ENCODE measurements at places on chromosomes 11 and 22.
A peak's percentile ranks its signal among the peaks of the same experiment; 100 is the strongest.

DNA sequence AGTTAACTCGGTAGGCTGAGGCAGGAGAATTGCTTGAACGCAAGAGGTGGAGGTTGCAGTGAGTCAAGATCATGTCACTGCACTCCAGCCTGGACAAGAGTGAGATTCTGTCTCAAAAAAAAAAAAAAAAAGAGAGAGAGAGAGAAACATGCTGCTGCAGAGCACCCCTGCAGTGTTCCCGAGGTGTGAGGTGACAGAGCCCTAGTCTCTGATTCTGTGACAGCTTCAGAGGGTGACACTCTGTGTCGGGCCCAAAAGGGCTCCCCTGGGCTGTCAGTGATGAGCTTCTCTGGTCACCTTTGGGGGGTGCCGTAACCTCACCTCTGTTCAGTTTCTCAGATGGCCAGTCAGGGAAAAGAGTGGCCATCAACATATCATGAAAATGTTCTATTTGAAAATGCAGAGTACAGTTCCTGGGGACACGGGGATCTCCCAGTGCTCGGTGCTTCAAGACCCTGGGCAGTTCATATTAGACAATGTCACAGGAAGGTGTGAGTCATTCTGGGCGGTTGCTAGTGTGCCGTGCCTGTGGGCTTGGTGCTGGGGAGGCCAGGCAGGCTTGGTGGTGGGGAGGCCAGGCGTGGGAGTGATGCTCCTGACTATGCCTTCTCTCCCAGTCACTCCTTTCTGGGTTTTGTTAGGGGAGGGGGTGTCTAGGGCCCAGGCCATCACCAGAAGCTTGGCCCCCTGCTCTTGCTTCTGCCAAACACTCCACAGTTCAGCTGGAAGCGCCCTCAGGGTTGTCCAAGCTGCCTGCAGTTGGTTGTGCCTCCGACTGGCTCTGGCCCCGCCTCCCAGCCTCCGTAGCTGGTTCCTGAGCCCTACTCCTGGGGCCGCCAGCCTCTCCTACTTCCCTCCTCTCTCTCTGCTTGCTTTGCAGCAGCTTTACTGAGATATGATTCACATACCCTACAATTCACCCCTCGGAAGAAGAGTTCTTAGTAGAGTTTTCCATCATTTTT lies 52.5 kb upstream of the CLDN5 start:
- no peaks in the 10 kb centered on the region for H3K27me3 ChIP-seq
- no peaks in the 10 kb centered on the region for H3K36me3 ChIP-seq
- no peak overlapping the region for H3K4me3 ChIP-seq
- no peak overlapping the region for H3K27ac ChIP-seq
- DNase-seq = peak; percentile 33
- H3K4me1 ChIP-seq = no peaks in the 10 kb centered on the region

GRCh38 chr11:33461369-33462125 lies 204.4 kb downstream of the HIPK3 start:
- H3K4me3 ChIP-seq = no peak overlapping the region
- DNase-seq = peak; percentile 7
- H3K27ac ChIP-seq = no peak overlapping the region
- H3K27me3 ChIP-seq = no peaks in the 10 kb centered on the region
- no peaks in the 10 kb centered on the region for H3K4me1 ChIP-seq
- no peaks in the 10 kb centered on the region for H3K36me3 ChIP-seq

DNA sequence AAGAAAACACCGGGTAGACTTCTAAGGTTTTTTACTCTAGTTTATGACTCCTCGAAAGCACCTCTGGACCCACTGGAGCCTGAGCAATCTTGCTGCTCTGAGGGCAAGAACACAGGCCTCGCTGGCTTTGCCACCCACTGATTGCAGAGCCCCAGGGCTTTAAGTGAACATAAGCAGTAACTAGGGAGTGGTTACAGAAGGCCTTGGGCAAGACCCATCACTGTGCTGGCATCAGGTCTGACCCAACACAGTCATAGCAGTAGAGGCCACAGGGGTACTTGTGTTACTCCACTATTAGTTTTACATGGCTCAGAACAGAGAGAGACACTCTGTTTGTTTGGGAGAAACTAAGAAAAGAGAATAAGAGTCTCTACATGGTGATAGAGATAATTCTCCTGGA lies 684.5 kb downstream of the FAM181B start:
- no peak overlapping the region for H3K4me3 ChIP-seq
- H3K36me3 ChIP-seq = no peaks in the 10 kb centered on the region
- DNase-seq = no peak
- no peaks in the 10 kb centered on the region for H3K27me3 ChIP-seq
- H3K4me1 ChIP-seq = no peaks in the 10 kb centered on the region
- H3K27ac ChIP-seq = no peak overlapping the region

DNA sequence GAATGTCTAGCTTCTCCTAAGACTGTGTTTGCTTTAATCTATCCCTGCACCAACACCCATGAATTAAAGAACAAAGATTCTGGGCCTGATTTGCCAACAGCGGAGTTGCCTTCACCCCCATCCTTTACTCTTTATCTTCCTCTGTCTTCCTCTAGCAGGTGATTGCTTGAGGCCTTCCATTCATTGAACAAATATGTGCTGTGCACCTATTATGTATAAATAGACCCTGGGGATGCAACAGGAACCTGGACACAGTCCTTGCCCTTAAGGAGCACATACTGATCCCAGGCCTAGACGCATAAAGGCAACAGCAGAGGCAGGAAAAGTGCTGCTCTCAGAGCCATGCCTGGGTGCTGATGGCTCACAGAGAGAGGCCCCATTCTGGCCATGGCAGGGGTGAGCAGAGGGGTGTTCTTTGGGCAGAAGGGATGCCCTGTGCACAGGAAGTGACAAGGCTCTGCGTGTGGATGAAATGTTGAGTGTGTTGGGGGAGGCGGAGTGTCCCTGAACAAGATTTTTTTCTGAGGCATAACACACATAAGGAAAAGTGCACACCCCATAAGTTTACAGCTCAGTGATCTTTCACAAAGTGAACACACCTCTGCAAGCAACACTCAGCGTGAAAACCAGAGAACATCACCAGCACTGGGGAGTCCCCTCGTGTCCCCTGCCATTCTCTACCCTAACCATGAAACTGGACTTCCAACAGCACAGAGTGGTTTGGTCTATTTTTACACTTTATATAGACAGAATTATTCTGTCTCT lies 145.9 kb downstream of the GRIK4 start:
- H3K36me3 ChIP-seq = no peaks in the 10 kb centered on the region
- no peak overlapping the region for H3K27ac ChIP-seq
- no peaks in the 10 kb centered on the region for H3K27me3 ChIP-seq

- H3K27me3 ChIP-seq = no peaks in the 10 kb centered on the region
- no peak overlapping the region for H3K27ac ChIP-seq
- H3K4me1 ChIP-seq = no peaks in the 10 kb centered on the region
- H3K4me3 ChIP-seq = no peak overlapping the region
- no peaks in the 10 kb centered on the region for H3K36me3 ChIP-seq
- DNase-seq = no peak
Observed at GRCh38 chr22:49883294-49883640, 29.6 kb downstream of the ZBED4 start.

GRCh38 chr11:89608234-89608966 lies 101.7 kb upstream of the TRIM77 start:
- H3K4me1 ChIP-seq = peaks cover 27% of the 10 kb centered on the region
- no peak overlapping the region for H3K4me3 ChIP-seq
- H3K27me3 ChIP-seq = no peaks in the 10 kb centered on the region
- no peaks in the 10 kb centered on the region for H3K36me3 ChIP-seq
- DNase-seq = no peak
